Breast epithelium (tissue), 4 donors: ENCODE measurements at places on chromosomes 13 and 19.

DNA sequence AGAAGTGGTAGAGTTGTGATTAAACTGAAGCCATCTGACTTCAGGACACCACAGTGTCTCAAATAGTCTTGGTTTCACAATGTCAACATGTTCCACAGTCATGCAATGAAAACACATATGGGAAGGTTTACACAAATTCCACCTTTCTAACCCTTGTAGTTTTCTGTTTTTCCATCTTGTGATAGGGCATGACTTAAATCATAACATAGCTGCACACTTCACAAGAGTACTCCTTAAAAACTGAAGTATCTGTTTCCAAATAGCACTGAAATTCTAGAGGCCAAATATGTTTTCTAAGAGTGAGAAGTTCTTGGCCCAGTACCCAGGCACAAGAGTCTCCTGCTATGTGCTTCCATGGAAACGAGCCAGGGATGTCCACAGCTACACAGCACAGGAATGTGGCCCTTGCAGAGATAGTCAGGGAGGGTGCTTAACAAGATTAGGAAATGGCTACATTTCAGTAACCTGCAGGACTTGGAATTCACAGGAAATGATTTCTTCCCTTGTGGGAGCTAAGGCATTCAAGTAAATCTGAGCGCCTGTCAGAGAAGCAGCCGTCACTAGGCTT lies 269.1 kb downstream of the NDFIP2 start:
- peak; percentile 74 for DNase-seq

GRCh38 chr19:45834970-45835369 lies 19.9 kb upstream of the RSPH6A start:
- no peak for DNase-seq

GRCh38 chr13:88704600-88705275 lies 1033.6 kb downstream of the SLITRK5 start:
- no peak for DNase-seq

DNA sequence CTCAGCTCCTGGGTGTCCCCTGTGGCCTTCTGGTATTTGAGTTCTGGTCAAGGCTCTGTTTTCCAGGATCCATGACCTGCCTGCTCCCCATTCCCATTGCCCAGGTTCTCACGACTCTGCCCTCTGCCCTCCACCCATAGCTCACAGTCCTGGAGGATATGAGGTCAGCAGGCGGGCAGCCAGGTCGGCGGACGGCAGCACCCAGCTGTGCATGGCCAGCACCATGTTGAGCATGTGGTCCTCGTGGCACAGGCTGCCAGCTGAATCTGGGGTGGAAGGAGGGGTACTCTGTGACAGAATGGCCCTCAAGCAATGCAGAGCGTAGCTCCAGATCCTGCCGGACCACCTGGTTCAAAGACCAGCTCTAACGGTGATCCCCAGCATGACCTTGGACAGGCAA lies 5.1 kb downstream of the RASGRP4 start:
- no peak for DNase-seq

- DNase-seq = no peak
Measured at GRCh38 chr13:27130223-27130978, 41.2 kb downstream of the USP12 start.
